ENCODE measurements at places on chromosomes 12 and 14.

DNA sequence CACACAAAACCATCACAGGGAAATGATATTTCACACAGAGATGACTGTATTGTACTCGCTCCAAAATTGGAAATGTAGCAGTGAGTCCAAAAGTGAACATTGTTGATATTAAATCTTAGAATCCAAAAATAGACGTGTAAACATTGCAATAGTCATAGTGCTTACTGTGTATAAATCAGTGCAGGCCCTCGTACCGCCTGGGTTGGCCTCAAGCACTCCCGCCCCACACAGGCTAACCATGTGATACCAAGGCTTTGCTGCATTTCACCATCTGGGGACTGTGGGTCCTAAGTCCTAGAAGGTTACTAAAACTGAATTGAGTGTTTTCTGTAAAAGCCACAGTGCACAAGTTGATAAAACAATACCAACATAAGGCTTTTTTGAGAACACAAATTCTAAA is 107.3 kb downstream of the PPP2R5E start:
- DNase-seq: no peak

DNA sequence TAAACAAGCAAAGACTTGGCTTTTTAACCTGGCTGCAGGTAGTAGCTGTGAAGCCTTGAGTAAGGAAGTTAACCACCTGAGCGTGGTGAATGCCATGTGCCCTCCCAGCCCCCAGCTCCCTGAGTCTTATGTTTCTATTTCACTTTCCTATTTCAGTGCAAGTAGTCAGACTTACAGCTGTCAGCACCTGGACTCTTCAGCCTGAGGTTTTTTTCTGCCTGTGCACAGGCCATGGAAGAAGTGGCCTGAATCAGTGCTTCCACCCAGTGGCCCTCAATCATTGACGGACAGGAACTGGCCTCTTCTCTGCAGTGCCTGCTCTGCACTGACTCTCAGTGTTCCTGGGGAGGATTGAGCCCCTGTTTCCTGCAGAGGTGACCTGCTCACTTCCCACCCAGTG is 796.4 kb downstream of the MED13L start:
- DNase-seq: no peak

- DNase-seq: no peak
These were observed 9.8 kb downstream of the KMT5A start for GRCh38 chr12:123393747-123394146.

- no peak for DNase-seq
These were observed 430.1 kb downstream of the AEBP2 start for GRCh38 chr12:19869413-19869812.

DNA sequence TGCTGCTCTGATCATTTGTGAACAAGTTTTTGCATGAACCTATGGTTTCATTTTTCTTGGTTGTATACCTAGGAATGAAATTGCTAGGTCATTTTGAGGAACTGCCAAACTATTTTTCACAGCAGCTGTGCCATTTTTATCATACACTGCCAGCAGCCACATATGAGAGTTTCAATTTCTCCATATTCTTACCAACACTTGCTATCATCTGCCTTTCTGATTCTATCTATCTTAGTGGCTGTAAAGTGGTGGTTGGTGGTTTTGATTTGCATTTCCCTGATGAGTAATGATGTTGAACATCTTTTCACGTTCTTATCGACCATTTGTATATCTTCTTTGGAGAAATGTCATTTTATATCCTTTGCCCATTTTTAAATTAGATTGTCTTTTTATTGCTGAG is 146.1 kb downstream of the C12orf75 start:
- no peak for DNase-seq
